EL (cell line): ENCODE measurements at places on chromosomes 16 and 17.

DNA sequence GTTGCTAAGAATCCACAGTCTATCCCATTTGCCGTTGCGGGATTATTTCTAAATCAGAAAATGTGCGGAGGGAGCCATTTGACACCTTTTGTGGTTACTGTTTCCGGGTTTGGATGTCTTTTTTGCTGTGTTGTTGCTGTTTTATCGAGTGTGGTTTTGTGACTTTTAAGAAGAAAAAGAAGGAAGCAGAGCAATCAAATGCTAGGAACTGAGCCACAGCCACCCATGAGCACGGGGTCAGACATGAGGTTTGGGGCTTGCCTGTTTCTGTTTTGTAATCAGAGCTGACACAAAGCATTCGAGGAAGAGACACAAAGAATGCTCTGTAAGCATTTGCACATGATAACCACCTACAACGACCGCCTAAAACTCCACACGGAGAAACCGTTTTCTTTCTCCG is 53.1 kb upstream of the CHMP6 start:
- DNase-seq = no peak

DNA sequence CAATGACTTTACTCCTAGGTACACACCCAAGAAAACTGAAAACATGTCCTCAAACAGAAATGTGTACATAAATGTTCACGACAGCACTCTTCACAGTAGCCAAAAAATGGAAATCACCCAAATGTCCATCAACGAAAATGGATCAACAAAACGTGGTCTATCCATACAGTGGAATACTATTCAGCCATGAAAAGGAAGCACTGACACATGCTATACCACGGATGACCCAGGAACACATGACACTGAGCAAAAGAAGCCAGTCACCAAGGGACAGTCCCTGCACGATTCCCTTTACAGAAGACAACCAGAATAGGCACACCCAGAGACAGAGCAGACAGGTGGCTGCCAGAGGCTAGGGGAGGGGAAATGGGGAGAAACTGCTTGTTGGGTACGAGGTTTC is 11.3 kb downstream of the ZNF500 start:
- DNase-seq = no peak

- DNase-seq = no peak
Observed at GRCh38 chr17:14318918-14319205, 18.0 kb downstream of the HS3ST3B1 start.

DNA sequence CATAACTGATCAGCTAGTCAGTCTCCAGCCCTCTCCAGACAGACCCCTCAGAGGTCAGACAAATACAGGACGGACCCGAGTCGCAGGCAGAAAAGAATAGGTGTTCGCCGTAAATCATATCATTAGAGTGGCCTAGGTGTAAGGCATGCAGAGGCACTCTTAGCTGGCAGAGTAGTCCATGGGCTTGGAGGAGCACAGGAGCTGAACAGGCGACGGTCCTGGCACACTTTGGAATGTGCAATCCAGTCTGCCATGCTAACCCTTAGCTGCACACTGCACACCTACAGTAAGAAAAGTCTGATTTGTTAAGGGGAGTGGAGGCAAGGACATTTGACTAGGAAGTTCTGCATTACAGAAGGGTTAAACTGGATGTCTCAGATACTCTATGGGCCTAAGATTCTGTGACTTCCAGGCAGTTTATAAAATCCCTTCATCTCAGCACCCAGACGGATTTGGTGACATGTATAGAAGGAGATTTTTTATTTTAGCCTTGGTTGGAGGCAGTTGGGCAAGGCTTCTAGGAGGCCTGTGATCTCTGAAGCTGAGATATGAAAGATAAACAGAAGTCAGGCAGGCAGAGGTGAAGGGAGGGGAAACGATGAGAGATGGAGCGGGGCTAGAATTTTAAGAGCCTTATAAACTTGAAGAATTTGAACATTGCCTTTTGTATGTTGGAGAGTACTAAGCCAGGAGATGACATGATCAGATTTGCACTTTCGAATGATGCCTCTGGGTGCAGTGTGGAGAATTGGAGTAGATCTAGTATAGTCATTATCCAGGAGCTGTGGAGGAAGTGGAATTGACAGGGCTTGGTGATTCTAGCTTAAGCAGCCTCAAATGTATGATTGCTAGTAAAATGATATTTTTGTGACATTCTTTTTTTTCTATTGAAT is 34.6 kb upstream of the SLC5A11 start:
- DNase-seq = no peak

DNA sequence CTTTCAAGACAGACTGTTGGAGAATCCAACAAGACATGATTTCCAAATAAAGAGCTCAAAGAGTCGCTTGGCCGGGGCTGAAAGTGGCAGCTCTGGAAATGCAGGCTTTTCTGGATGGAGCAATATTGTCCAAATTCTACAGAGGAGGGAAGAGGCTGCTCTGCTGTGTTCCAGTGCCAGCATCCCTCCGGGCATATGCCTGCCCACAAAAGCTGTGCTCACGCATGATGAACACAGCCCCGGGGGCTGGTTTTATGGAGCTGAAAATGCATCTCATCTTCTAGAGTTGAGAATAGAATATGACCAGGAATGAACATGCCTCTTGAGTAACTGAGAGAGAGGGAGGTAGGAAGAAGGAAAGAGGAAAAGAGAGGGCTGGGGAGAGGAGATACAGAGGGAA is 74.7 kb upstream of the TOX3 start:
- no peak for DNase-seq

DNA sequence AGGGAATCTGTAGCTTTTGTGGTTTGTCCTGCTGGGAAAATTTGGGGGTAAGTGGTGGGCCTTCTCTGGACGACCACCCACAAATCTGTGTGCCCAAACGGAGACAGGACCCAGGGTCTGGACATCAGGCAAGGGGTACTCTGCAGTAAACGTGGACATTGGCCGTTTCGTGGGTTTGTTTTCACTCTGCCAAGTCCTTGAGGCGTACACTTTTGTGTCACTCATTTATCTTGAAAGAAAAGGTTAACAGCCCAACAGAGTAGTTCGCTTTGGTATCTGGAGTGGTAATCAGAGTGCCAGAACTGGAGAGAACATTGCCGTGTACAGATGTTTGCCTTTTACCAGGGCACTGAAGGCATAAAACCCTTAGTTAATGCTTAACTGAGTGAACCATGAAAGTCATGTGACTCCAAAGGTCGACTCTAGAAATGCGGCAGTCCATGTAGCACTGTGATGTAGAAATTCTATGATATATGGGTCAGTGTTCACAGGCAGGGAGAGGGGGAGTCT is 15.4 kb downstream of the NAA60 start:
- peak; percentile 21 for DNase-seq

DNA sequence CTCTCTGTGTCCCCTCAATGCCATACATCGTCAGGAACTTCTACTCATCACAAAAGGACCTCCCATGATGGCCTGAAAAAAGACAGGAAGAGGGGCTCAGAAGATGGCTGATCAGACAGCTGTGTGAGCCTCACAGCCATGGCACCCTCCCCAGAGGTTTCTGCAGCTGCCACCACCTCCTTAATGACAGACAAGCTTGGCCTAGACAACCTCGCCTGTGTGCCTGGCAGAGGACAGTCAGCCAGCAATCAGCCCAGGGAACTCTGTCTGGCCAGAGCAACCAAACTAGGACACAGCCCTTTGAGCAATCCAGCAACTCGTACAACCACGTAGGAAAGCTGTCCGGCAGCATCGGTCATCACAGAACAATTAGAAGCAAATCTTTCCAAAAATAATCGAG is 54.2 kb upstream of the MED9 start:
- no peak for DNase-seq

DNA sequence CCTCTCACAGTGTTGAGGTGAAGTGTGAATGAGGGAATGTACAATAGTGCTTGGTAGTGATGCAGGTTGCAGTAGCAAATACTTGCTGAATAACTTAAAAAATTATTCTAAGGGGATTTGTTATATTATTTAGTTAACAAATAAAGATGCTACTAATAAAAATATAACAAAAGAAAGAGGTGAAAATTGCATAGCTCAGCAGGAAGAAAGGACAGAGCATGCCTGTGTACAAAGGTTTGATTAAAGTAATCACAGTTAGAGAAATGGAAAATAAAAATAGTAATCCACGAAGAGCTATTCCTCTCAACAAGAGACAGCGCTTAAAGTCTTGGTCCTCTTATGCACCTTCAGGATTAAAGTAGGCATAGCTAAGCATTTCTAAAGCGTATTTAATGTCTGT is 11.0 kb downstream of the GOT2 start:
- DNase-seq = no peak

GRCh38 chr16:4450931-4451519 is 23.4 kb downstream of the NMRAL1 start:
- DNase-seq = no peak

DNA sequence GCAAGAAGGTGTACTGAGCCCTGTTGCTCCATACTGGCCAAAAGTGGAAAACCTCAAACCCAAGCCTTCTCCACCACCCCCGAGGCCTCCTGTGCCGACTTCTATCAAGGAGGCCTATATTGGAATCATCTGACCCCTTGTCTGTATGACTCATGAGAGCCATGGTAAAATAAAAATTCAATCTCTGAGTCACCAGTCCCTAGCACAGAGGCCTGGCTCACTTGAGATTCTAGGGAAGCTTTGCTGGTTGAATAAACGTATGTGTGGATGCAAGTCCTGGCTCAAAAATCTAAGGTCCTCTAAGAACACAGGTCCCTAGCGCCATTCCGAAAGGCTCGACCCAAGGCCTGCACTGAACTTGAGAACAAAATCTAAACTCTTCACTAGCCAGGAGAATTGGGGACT is 15.0 kb downstream of the NSMCE1 start:
- DNase-seq = peak; percentile 87

DNA sequence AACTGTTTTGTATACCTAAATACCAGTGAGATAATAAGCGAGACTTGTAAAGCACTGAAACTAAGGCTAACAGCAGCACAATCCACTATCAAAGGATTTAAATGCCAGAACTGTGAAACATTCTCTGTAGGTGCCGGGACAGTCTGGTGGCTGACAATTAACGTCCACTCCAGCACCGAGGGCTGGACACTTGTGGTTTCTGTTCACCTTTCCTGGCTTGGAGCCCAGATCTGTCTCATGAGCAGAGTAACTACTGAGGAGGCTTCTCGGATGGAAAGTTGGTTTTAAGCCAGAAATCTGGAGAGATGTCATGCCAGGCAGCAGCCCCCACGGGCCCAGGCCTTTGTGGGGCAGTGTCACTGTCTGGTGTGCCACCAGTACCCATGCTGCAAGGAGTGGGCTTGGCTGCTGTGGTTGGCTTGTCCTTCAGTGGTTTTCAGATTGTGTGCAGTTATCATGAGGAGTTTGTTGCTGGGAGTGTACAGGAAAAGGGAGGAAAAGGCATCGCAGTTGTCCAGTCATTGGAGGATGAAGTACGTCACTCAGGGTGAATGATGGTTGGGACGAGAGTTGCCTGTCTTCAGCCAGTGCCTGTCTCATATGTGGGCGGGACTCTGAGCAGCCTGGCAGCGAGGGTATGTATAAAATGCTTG is 35.5 kb downstream of the UBN1 start:
- peak; percentile 46 for DNase-seq

DNA sequence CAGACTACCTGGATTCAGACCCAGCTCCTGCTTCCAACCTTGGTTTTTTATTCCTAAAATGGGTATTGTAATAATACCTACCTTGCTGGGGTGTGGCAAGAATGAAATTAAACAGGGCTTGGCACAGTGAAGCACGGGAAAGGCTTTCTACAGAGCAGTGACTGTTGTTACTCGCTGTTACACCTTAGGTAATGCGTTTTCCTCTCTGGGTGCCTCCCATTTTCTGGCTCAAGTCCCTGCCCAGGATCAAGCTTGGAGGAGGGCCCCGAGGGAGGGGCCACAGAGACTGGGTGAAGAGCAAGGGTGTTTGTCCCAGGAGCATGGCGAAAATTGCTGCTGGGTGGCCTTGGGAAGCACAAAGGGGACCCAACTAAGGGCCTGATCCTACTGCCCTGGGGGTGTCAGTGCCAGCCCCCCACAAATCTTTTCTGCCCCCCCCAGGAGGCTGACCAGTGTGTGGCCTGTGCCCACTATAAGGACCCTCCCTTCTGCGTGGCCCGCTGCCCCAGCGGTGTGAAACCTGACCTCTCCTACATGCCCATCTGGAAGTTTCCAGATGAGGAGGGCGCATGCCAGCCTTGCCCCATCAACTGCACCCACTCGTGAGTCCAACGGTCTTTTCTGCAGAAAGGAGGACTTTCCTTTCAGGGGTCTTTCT is 13.3 kb downstream of the MIEN1 start:
- DNase-seq = no peak

- peak; percentile 52 for DNase-seq
Observed at GRCh38 chr16:11356573-11357331, 11.5 kb downstream of the RMI2 start.

GRCh38 chr17:19270704-19271611 is 33.8 kb downstream of the EPN2 start:
- no peak for DNase-seq

- DNase-seq = no peak
Observed at GRCh38 chr16:46691726-46692125, 2.3 kb downstream of the ORC6 start.

DNA sequence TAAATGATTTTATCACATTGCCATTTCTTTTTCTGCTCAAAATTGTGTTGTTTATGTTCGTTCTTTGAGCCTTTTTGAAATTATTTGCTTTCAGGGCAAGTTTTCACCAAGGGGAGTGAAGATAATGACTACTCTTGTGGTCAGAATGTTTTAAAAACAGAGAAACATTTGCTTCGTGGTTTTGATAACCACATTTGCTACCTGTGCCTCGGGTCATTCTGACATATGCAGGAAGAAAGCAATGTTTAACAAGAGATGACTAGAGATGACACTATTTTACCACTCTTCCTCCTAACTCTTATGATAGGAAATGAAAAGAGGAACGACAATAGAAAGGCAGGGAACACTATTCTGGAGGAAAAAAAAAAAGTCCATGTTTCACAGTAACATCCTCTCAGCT is 1496.5 kb upstream of the GOT2 start:
- DNase-seq = peak; percentile 66

DNA sequence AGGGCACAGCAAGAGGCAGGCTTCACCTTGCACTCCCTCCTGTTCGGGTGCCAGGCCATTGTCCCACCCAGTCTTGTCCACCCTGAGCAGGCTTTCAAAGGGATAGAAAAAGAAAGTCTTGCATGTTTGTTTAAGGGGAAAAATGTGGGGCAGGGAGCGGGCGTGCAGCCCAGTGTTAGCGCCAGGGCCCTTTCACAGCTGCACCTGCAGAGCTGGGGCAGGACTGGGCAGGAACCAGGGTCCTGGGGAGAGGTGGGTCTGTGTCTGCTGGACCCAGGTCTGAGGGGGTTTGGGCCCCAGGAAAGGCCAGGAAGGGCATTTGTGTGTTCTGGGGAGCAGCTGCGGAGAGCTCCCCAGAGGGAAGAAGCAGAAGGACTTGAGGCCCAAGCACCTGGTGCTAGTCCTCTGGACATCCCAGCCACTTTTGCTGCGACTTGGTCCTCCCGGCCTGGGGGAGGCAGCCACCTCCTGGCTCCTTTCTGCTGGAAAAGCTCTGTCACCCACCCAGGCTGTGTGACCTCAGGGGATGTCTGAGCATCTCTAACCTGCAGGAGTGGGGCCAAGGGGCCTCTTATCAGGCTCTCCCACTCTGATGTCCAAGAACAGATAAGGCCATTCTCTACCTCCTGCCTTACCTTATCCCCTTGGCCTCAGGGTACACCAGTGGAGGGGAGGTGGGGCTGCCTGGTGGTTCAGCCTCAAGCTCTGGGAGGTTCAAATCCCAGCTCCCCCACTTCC is 44.7 kb downstream of the PSME3IP1 start:
- no peak for DNase-seq
